CD8-positive, alpha-beta T cell (primary cell): ENCODE measurements at places on chromosomes 2 and 18.

DNA sequence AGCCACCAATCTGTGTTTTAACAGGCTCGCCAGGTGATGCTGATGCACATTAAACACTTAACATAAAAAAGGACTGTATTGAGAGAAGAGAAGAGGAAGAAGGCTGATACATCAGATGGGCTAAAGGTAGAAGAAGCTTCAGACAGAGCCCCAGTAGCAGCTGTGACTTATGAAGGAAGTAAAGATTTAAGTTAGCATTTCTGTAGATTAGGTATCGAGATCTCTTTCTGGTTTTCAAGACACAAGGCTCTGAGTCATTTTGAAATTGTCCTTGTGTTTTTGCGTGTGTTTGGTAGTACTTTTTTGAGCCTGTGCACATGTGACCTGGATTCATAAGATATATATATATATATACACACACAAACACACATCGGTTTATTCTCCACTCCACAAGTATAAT, 40.6 kb upstream of the GCFC2 start:
- DNase-seq, result no peak

- no peak for DNase-seq
Observed at GRCh38 chr2:150120326-150120955, 367.0 kb downstream of the RND3 start.

- no peak for DNase-seq
Observed at GRCh38 chr2:150192701-150193100, 294.8 kb downstream of the RND3 start.

- no peak for DNase-seq
Observed at GRCh38 chr2:241770185-241770935, 6.3 kb upstream of the GAL3ST2 start.

DNA sequence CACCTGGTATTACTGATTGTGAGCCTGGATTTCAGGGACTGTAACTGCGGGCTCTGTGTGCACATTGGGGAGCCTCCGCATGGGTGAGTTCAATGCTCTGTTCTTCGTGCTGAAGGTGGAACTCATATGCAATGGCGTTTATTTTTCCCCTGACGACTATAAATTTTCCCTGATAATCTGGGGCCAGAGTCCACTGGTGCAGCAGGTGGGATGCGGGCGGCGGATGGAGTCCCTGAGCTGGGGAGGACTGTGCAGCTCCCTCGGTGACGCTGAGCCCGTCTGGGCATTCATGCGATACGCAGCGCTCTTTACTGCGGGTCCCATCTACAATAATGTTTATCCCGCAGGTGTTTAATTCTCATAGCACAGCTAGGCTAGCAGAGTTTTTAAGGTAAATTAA, 181.6 kb upstream of the ALKAL2 start:
- DNase-seq, result no peak

- no peak for DNase-seq
Observed at GRCh38 chr2:3091696-3092095, 285.9 kb downstream of the EIPR1 start.

GRCh38 chr2:212517693-212518092, 20.9 kb downstream of the ERBB4 start:
- DNase-seq, result no peak
